ENCODE measurements at places on chromosomes 4 and X. TPM values are rescaled to one million over a fixed set of nuclear protein-coding genes. Genes with fewer than 3 reads are reported as not detected.
A peak's percentile ranks its signal among the peaks of the same experiment; 100 is the strongest.

Gene SRPK3
- not detected for total RNA-seq

DNA sequence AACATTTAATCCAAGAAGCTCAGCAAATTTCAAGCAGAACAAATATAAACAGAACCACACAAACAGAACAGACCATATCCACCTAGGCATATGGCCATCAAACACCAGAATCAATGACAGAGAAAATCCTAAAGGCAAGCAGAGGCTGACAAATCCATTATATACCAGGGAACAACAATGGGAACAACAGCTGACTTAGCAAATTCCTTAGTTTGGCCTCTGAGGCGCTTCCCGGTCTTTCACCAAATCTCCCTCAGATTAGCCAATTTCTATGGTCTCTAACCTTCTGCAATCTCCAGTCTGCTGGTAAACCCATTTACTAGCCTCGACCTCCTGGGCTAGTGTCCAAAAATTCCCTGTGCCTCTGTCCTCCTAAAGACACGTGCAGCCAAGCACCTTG is 59.2 kb downstream of the GPR143 start:
- no peak for DNase-seq

DNA sequence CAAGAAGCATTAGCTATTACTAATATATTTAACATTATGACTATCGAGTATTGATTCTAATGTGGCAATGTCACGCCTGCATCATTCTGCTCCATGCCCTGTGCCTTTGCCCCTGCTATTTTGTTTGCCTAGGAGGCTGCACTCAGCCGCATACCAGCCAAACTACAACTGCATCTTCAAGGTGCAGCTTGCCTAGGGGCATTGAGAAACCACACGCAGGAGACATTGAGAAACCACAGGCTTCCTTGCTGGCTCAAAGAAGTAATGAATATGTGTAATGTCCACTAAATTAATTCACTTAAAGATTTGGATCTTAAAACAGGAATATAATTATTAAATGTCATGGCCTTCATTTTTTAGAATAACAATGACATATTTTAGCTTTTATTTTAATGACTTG is 683.6 kb upstream of the TENM3 start:
- DNase-seq, result no peak

- DNase-seq, result peak; percentile 27
Measured at GRCh38 chrX:154490021-154490413, 412 bp downstream of the SLC10A3 start.

DNA sequence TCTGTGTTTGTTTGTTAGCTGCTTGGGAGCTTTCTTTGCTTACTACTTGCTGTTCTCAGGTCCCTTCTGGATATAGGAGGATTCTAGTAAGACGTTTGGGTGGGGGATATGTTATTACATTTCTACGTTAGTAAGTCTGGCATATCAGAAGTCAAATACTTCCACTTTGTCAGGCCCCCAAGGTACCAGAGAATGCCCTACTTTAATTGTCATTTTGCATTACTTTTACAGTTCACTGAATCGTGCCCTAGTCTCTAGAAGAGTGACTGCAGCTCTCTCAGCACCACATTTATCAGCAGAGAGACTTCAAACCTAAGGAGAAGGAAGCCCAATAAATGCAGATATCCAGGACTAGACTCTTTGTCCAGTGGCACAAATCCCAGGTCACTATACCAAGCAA is 54.4 kb downstream of the PCDH19 start:
- DNase-seq, result no peak

Measured in thyroid gland (tissue), 4 donors.